BE2C (cell line): ENCODE measurements at places on chromosomes 6 and 20.

GRCh38 chr6:90368601-90369000, 72.0 kb upstream of the BACH2 start:
- no peak for DNase-seq

DNA sequence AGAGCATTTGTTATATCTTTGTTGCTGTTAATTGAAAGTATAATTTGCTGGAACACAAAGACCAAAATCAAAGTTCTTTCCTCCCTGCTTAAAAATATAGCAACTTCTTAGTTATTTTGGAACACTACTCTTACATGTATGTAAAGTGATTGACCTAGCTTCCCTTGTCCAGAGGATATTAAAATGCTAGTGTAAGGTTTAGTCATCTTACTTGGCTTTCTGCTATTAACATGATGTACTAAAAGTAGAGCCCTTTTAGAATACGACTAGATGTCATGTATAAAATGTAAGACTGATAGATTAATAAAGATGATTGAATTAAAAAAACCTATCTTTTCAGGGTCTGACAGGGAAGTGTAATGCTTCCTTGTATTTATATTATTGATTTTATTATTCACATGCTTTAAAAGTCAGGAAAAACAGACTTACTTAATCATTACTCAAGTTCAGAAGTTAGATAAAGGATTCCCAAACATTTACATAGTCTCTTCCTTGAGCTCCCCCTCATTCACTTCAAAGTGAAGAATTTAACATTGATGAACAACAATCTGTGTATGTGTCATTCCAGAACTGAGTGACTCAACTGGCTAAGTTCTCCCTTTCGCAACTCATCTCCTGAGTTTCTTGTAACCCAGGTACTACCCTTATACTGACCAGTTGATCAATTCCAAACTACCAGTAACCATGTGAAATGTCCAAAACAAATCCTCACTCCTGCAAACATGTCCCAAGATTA, 50.9 kb downstream of the BTBD9 start:
- no peak for DNase-seq

DNA sequence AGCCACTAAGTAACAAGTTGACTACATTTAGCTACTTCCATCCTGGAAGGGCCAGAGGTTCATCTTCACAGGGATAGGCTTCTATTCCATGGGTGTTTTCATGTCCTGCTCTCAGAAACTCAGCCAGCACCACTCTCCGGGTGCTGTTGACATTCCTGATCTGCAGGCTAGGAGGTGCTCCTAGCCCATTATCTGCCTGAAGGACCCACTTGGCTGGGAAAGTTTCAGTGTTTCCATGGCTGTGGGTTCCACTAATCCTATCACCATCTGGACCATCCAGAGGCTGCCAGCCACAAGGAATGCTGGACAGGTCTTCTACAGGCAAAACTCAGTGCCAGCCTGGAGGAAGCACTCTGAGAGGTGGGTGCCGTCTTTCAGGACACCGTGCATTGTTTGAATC, 45.2 kb downstream of the HLA-G start:
- DNase-seq: no peak

GRCh38 chr6:27830212-27830599, 82.0 kb downstream of the OR2B2 start:
- DNase-seq: no peak

DNA sequence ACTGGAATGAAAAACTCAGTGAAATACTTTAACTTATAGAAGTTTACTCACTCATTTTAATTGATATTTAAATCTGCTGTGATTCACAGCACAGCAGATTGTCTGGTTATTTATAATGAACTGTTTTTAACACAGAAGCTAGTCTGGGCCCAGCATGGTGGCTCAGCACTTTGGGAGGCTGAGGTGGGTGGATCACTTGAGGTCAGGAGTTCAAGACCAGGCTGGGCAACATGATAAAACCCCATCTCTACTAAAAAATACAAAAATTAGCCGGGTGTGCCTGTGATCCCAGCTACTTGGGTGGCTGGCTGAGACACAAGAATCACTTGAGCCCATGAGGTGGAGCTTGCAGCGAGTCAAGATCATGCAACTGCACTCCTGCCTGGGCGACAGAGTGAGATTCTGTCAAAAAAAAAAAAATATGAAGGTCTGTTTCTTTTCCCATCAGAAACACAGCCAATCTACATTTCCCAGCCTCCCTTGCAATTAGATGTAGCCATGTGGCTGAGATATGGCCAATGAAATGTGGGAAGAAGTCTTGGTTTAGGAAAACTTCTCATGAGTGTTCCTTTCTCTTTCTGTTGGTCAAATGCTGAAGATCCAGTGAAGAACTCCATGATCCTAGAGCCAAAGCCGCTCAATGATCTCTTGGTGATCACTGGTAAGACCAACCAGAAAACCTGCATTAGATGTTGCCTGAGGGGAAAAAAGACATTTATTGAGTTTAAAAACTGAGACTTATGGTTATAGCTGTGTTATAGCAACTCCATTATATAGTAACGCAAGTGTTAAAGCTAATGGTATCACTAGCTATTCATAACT, 31.3 kb upstream of the BTN3A2 start:
- no peak for DNase-seq

GRCh38 chr20:19808498-19808897, 50.4 kb downstream of the RIN2 start:
- no peak for DNase-seq

DNA sequence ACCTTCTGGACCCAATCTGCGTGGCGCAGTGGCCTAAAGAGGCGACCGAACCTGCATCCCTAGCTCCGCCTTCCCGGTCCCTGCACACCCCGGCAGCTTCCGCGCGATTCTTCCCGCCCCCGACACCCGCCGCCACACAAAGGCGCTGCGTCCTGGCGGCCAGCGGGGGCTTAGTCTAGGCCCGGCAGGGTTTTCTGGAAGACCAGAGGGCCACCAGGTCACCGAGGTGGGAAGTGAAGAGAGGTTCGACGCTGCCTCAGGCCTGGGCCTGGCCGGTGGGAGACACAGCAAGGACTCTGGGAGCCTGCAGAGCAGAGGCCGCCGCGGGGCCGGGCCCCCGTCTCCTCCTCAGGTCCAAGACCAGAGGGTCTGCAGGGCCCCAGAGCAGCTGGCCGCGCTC, 154.9 kb downstream of the OR2B2 start:
- DNase-seq: no peak

GRCh38 chr20:1844325-1845162, 50.7 kb upstream of the SIRPA start:
- DNase-seq: no peak

- DNase-seq: no peak
Observed at GRCh38 chr6:166952567-166953486, 3.5 kb downstream of the RNASET2 start.

DNA sequence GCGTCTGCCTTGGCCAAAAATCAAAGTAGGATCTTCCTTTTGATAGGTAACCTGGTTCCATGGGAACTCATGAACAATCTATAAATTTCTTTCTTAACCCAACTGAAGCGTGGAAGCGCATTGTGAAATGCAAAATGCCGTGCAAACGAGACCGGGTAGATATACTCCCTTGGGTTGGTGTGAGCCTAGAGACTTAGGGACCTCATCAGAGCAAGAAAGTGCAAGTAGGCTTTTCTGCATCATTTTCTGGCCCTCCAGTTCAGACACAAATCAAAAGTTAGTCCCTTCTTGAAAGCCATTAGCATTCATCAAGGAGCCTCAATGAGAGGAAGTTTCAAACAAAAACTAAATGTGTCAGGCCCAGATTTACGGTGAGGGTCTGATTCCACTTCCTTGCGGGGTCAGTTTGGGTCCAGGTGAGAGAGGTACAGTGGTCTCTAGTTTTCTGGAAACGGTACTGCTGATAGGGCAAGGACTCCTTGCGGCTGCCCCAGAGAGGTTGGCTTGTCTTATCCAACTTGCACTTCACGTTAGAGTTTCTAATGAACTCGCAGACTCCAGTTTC, 5.3 kb upstream of the ZNF184 start:
- DNase-seq: no peak

DNA sequence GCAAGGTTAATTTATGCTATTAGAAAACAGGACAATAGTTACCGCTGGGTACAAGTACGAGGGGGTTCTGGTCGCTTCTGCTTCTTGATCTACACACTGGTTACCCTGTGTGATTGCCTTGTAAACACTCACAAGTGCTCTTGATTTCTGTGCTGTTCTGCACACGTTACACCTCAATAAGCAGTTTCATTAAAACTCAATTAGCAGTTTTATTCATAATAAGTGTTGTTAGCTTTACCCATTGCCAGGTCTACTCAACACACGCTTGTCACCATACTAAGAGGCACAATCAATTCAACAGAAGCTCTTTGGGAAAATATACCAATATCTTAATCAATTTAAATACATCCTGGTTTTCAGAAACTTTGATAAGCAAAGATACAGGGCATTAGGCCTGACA, 20.4 kb downstream of the BMP7 start:
- no peak for DNase-seq

DNA sequence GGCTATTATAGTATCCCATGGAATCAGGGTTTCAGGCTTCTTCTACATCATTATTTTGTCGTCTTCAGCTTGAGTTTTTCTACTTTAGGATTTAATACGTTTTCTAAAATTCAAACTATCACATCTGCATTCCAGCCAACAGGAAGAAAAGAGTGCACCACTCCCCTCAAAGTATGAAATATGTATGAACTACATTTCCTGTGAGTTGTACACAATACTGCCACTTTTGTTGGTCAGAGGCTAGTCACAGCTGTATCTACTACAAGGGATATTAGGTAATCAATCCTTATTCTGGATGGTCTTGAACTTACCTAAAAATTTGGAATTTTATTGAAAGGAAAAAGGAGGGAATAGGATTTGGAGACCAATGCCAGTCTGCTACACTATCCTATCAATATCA, 235.6 kb upstream of the TBX18 start:
- no peak for DNase-seq

DNA sequence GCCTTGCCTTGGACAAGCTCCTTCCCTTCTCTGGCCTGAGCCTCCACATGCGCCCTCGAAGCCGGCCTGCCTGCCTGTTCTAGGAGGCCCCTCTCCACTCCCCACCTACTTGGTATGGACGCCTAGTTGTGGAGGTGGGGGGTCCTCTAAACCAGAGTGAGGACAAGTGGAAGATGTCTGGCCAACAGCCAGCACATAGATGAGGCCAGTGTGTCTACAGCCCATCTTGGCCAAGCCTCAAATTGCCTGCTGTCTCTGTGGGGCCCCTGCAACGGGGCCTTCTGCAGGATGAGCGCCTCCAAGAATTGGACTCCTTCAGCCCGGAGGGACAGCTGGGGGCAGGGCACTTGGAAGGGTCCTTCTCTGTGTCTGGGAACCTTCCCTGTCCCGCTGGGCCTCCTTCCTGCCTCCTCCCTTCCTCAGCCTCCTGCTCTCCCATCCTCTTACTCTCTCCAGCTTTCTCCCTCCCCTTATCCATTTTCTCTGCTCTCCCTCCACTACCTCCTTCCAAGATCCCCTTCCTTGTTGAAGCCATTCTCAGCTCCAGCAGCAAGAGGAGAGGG, 1.6 kb downstream of the MDFI start:
- DNase-seq: no peak
